CD4-positive, alpha-beta T cell (primary cell): ENCODE measurements at places on chromosomes 13 and 19. TPM values are rescaled to one million over a fixed set of nuclear protein-coding genes. Genes with fewer than 3 reads are reported as not detected.

The TMEM190 gene
- not detected for total RNA-seq

The FBXO46 gene
- 17.5 TPM for total RNA-seq

The ZNF575 gene
- total RNA-seq: 2.7 TPM

The MEIS3 gene
- total RNA-seq: not detected

The CUL4A gene
- total RNA-seq: 56.6 TPM

The ZNF878 gene
- total RNA-seq: not detected

The MEIOSIN gene
- not detected for total RNA-seq

The SIGLEC8 gene
- not detected for total RNA-seq
